GM12892 (cell line): ENCODE measurements at places on chromosomes 13 and 19.

DNA sequence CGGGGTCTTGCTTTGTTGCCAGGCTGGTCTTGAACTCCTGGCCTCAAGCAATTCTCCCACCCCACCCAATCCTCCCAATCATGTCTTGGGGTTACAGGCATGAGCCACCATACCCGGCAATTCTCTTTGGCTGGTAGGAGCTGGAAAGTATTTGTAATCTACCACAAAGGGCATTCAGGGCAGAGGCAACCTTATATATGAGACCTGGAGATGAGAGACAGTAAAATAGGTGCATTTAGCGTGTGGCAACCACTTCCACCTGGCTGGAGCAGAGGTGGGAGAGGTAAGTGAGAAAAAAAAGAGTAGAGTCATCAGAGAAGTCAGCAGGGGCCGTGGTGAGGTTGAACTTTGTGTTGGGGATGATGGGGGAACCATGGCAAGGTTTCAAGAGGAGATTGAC is 36.8 kb downstream of the VAV1 start:
- no peak for DNase-seq

DNA sequence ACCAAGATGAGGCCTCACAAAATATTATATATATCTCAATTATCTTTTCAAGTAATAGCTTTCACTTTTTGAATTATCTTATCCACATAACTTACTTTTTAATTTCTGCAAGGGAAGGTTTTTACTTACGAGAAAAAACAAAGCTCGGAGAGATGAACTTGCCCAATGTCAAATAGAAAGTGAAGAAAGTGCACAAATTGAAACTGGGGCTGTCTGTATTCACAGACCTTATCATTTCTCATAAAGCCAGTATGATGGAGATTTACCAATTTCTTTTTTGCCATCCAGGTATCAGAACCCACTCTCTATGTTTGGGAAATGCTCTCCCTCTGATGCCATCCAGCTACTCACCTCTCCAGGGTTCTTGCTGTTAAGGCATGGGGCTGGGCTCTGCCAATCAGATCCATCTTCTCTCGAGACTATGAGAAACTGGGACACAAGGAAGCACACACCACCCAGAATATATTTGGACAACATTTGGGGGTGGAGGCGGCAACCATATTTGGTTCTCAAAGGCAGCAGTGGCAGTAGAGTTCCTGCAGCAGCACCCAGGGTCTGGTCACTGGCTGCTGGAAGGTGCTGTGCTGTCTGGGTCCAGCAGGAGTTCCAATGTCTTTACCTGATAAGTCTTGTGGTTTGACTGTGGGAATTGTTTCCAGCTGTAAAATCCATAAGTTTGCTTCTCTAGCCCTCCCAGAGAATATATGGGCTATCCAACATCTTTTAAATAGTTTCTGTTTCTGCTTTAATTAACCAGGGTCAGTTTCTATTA is 45.8 kb upstream of the SCEL start:
- no peak for DNase-seq

- DNase-seq, result no peak
These were observed 422.3 kb upstream of the GPC6 start for GRCh38 chr13:92804346-92804745.

DNA sequence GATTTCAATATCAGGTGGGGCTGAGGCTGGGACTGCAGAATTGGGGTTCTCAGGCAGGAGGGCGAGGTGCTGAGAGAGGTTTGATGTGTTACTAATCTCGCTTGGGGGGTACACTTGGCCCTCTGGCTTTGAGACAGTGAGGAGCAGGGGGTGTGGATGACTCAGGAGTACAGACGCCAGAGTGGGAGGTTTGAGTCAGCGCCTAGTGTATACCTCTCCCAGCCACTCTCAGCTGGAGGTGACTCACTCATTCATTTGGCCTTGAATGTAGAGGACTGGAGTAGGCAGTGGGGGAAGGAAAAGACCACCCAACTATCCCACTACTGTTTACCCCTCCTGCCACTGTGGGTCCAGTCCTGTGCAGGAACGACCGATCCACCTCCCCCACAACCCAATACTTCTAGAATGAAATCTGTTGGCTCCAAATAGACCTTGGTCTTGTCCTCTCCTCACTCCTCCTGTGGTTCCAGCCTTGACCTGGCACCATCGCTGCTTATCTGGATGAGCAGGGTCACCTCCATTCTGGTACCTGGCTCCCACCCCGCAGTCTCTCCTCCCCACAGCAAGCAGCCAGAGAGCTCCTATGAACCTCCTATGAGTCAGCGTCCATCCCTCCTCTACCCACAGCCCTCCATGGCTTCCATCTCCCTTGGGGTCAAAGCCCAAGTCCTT is 20.1 kb upstream of the ZNRF4 start:
- DNase-seq, result no peak

- no peak for DNase-seq
These were observed 79.5 kb downstream of the KCNRG start for GRCh38 chr13:50094615-50095293.

- no peak for DNase-seq
These were observed 19.3 kb downstream of the SLC25A30 start for GRCh38 chr13:45398877-45399276.

DNA sequence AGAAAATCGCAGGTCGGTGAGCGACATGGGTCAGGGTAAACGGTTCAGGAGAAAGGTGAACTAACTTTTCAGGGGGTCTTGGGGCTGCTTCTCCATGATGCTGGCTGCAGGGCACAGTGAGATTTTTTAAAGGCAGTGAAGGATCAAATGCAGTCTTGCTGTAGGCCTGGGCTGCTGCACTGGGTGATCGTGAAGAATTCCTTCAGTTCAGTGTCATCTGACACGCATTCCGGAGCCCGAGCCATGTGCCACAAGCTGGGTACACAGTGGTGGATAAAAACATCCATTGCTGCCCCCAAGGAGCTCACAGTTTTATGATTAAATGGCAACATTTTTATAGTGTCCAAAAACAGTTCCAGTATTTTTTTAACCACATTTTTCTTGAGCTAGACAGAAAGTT is 56.3 kb upstream of the GPR12 start:
- DNase-seq, result no peak

DNA sequence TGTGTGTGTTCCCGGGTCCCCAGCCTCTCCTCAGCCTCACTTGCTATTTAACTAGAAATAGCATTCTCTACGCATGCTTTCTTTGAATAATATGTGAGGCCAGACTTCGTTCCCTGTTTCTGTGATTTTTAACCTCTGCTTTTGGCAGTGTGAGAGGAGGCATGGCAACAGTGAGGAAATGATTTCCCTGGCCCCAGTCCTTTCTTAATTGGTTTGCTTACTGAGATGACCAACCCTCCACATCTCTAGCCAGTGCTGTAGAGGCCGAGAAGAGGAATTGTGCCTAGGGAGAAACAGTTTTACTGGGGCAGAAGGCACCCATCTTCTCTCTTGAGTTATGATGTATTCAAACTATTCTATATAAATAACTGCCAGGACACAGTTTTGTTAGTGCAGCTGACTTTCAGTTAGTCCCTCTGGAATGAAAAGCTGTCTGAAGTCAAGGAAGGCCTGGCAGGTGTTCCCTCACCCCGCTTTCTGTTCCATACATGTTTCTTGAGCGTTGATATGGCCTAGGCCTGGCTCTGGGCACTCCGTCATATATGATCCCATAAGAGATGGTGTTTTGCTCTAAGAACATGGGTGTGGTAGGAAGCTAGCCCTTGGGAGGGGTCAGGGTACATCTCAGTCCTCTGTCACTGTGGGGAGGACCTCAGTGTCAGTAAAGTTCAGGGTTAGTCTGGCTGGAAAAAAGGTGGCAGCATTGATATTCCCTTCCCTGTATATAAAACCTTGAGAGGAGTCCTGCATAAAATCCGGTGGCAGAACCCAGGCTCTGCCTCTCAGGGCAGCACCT is 73.7 kb upstream of the NPAS1 start:
- DNase-seq, result no peak

DNA sequence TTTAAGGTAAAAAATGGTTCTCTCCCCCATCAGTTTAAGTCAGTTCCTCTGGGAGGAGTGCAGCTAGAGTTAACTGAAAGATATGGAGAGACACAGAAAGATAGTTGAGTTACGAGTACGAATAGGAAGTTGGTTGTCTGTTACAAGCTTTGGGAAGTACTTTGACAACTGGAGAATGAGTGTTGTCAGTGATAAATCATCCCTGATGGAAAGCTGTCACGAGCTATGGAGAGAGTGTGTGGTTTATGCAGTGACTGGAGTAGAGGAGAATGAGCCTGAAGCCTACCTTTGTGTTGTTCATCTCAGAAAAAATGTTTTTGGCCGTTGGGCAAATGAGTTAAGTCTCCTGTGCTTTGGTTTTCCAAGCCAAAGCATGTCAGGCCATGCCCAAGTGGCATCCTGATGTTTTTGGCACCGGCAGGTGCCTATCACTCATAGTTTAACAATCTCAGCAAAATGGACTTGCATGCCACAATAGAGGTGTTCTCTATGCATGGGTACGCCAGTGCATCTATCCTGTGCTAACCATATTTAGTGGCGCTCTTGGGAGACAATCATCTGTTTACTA is 350.2 kb downstream of the IRS2 start:
- no peak for DNase-seq

- no peak for DNase-seq
These were observed 1.0 kb upstream of the CGB7 start for GRCh38 chr19:49058562-49058961.

DNA sequence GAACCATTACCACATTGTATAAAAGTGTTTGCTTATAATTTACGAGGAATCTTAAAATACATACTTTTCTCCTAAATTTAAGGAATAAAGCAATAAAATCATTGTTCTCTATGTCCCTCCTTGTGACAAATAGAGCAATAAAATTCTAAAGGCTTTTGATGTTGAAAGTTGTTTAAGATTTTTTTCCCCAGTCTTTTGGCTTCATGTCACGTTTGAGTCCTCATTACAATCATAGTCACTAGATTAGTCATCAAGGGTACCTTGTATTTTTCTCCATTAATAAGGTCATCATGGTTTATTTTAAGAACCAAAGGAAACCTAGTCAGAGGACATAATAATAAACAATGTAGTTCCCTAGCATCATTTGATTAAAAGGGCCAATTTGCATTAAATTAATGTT is 3.2 kb downstream of the WBP4 start:
- DNase-seq, result no peak

DNA sequence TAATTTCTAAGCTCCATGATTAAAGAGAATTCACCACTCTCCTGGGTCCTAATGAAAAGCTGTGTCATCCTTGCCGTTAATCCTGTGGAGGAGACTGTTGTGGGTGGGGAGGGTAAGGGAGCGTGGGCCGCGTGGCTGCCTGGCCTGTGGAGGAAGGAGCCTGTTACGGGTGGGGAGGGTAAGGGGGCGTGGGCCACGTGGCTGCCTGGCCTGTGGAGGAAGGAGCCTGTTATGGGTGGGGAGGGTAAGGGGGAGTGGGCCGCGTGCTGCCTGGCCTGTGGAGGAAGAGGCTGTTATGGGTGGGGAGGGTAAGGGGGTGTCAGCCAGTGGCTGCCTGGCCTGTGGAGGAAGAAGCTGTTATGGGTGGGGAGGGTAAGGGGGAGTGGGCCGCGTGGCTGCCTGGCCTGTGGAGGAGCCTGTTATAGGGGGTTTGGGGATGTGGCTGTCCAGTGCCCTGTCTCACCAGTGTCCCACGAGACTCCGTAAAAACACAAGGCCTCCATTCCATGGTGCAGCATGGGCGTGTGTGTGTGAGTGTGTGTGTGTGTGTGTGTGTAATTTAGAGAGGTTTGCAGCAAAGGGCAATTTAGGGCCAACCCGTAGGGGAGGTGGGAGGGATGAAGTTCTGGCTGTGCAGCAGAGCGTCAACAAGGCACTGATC is 15.6 kb upstream of the DCUN1D2 start:
- DNase-seq, result no peak

- DNase-seq, result no peak
These were observed 1196.7 kb downstream of the EFNB2 start for GRCh38 chr13:105338773-105339172.

GRCh38 chr13:99792079-99792921 is 179.3 kb downstream of the ZIC5 start:
- no peak for DNase-seq

DNA sequence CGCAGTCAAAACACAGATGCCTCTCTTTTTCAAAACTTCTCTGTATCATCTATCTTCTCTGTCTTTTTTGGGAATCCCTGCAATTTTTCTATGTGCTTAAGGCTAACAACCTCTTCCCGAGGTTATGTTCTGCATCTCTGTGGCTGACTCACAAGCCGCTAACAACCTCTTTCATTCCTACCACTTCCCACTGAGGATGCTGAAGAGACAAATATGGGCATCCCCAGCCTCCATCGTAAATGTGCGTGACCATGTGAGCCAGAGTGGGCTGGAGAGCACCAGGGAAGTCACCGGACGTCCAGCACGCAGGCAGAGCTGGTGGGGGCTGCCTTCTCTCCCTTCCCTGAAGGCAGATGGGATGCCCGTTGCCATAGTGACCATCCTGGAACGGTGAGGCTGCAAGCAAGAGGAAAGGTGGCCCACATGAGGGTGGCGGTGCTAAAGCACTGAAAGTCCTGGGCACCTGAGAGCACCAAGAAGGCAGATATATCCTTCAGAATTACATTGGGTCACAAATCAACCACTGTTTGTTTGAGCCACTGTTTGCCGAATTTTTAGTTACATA is 122.8 kb downstream of the SHISA2 start:
- DNase-seq, result no peak

- DNase-seq, result no peak
These were observed 34.1 kb upstream of the KLF12 start for GRCh38 chr13:74168263-74168675.

DNA sequence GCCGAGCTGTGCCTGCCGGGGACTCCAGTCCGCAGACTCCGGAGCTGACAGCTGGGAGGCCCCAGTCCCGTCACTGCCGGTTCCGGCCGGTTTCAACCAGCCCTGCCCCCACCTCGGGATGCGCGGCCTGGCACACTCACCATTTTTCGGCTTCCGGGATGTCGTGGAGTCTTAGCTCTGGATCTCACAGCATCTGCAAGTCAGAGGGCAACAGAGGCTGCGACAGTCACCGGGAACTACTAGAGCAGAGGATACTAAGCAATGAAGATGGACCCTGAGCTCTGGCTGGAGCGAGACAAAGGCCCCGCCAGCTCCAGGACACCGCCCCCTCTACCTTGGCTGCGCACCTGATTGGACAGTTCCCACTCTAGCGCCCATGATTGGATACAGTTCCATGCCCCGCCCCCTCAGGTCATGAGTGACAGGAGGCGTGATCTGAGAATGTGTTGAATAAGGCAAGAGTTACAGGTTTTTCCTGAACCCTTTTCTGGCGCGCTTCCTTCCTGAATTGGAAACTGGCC is at the start of gene ZNF682:
Gene ZNF682 (minus strand): TSS at position 303 of the 521 bp plus-strand sequence. CDS start 160 bp downstream, at position 143.
- peak; percentile 54 for DNase-seq

DNA sequence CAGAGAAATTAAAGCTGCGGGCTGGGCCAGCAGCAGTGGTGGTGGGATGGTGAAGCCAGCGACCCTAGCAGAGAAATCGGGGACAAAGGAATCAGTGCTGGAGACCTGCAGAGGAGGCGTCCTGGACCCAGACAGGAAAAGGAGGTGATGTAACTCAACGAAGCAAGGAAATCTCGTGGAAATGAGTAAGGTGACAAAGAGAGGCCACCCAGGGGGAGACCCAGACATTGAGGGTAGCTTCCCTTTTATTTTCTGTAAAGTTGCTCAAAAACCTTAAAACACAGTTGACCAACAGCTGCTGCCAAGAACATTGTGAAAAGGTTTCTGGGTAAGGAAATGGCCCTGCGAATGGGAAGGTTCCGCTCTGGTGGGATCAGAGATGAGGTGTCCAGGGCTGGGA is 13.3 kb upstream of the RETN start:
- DNase-seq, result no peak
